ENCODE measurements at places on chromosomes 5 and 9.
A peak's percentile ranks its signal among the peaks of the same experiment; 100 is the strongest.

DNA sequence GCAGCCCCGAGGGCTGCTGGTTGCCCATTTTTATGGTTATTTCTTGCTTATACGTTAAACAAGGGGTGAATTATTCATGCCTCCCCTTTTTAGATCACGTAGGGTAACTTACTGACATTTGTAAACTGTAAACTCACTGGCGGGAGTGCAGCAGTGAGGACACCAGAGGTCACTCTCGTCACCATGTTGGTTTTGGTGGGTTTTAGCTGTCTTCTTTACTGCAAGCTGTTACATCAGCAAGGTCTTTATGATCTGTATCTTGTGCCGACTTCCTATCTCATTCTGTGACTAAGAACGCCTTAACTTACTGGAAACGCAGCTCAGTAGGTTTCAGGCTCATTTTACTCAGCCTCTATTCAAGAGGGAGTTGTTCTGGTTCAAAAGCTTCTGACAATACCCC, 155.0 kb upstream of the PRDM9 start:
- DNase-seq, result peak; percentile 48

DNA sequence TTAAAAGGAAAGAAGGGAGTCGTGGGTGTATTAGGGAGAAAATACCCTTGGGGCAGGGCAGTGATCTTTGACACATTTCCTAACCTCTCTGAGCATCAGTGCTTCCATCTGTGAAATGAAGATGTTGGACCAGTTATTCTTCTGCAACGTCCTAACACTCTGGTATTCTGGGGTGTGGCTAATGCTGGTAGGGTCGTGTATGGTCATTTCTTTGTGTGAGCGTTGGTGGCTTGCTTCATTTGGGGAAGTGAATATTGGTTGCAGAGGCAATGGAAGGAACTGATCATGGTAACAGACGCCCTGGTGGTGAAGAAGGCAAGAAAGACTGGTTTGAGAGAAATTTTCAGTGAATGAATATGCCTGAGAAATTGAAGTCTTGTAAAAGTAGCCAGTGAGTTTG, 67.9 kb upstream of the TTC23L start:
- no peak for DNase-seq

- no peak for DNase-seq
Observed at GRCh38 chr9:89626741-89627265, 22.0 kb downstream of the GADD45G start.

DNA sequence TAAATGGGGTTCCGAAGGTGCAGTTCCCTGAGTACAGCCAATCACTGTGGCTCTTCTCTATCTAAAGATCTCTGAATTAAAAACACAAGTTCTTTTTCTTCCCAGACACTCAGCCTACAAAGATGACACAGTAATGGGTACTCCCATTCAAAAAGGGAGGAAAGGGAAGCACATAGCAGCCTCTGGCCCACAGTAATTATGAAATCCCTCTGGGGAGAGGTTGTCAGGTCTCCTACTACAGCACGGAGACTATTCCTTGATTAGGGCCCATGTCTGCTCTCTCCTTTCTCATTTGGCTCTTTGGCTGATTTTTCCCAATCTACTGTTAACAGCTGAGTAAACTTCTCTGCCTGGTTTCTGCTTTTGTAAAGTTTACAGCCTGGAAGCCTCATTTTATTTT, 62.0 kb upstream of the RANBP3L start:
- no peak for DNase-seq

GRCh38 chr5:115309751-115310370, 13.4 kb upstream of the CCDC112 start:
- DNase-seq, result no peak

DNA sequence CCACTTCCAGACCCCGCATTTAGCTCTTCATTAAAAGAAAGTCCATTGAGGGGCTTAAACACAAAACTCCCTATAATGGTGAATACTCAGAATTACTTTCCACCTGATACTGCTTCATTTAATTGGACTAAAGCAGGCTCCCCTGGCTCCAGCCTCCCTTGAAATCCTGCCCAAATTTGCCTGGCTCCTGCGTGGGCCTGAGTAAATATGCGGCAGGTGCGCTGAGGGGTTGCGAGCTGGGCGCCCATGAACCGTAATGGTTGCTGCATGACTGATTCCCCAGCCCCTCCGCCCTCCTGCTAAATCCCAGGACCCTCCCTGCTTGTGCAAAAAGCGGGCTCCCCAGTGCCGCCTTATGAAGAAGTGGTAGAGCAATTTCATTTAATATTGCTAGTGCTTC, 639.7 kb downstream of the BNC2 start:
- peak; percentile 71 for DNase-seq

DNA sequence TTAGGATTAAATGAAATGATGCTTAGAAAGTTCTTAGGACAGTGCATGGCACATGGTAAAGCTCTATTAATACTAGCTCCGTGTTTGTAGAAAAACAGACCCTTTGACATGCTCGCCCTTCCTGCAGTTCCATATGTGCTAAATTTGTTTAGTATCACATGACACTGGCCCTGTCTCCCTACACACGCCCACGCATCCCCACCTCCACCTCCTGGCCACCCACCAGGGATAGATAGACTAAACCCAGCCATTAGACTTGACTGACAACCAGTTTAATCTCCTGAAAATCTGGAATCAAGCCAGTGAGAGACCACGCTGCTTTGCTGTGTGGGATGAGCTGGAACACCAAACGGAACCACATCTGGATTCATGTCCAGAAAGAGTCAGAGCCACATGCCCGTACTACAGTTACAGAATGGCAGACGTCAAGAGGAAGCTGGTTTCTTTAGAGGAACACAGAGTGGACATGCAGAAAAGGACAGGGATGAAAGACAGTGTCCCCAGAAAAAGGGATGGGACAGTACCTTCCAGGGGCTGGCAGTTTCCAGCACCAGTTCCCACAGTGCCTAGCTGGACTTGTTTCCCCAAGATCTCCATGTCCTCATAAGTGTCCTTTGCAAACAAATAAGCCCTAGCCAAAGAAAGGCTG, 186.1 kb downstream of the PDZD2 start:
- no peak for DNase-seq

- no peak for DNase-seq
Observed at GRCh38 chr5:16061163-16061562, 118.4 kb downstream of the MARCHF11 start.

DNA sequence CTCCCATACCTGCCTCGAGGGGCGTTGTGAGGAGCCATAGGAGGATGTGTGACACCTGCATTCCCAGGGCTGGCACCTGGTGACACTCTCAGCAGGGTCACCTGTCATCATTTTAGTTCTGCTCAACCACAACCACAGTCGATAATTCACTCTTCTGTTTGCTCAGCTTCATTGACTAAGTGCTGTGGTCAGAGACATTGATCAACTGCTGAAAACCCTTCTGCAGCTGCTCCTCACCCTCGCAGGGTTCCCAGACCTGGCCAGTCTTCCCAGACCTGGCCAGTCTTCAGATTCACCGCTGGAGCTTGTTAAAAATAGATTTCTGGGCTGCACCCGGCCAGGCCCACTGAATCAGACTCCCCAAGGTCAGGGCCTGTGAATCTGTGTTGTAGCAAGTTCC, 92.8 kb downstream of the MVB12B start:
- DNase-seq, result no peak

DNA sequence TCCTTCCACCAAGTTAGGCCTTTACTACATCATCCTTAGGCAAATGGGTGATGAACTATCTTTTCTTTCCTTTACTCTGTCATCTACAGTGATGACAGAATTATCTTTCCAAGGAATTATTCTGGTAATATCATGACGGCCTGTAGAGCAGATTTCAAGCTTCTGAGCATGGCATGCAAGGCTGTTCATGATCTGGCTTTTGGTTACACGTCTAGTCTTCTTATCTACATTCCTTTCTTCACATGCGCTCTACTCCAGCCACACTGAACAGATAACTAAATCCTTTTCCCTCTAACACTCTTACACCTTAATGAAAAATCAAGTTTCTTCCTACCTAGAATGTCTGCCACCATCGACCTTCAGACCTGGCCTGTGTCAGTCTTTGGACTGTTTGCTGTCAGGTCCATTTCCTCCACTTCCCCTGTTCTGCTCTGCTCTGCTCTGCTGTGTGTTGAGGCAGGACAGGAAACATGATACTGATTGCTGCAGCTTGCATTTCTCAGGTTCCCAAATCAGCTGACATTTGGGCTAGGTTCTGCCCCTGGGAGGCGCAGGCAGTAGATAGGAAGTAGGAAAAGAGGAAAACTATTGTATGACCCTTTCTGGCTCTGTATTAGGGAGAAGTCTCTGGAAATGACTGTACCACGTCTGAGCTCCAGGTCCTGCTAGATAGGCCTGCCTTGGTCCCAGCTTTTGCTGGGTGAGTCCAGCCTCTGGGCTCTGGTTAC, 4.2 kb downstream of the SCGB3A2 start:
- no peak for DNase-seq

- DNase-seq, result no peak
Observed at GRCh38 chr5:129904667-129905472, 605 bp downstream of the CHSY3 start.

DNA sequence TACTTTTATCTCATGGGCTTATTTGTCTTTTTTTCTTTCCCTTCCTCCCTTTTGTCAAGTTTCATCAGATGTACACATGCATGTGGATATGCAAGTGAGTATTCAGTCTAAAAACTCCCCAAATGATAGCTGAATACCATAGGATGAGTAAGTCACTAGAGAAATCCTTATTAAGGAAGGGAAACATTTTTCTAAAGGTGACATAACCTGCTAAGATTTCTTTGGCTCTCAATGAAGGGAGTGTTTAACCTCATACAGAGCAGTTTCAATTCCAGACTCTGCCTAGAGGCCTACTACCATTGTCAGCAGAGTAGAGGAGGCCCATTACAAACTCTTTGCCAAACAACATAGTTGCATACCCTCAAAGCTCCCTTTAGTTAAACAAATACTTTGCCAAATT, 192.4 kb downstream of the ARHGEF28 start:
- no peak for DNase-seq

DNA sequence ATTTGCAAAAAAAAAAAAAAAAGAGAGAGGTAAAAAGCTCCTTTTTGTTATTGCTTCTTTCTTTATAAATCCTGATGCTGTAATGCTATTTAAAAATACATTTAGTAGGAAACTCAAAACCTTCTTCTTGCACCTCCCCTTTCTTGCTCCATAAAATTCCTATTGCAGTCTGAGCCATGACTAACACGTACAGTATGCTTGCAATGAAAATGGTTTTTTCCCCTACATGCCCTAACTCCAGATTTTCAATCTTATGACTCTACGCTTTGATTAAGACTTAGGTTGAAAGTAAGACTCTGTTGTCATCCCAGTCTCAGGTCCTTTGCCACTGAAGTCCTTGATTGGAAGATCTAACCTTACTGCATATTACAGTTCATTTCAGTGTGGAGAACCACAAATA, 23.9 kb downstream of the FGF10 start:
- DNase-seq, result no peak

- DNase-seq, result no peak
Observed at GRCh38 chr5:127567026-127567768, 49.8 kb downstream of the PRRC1 start.

DNA sequence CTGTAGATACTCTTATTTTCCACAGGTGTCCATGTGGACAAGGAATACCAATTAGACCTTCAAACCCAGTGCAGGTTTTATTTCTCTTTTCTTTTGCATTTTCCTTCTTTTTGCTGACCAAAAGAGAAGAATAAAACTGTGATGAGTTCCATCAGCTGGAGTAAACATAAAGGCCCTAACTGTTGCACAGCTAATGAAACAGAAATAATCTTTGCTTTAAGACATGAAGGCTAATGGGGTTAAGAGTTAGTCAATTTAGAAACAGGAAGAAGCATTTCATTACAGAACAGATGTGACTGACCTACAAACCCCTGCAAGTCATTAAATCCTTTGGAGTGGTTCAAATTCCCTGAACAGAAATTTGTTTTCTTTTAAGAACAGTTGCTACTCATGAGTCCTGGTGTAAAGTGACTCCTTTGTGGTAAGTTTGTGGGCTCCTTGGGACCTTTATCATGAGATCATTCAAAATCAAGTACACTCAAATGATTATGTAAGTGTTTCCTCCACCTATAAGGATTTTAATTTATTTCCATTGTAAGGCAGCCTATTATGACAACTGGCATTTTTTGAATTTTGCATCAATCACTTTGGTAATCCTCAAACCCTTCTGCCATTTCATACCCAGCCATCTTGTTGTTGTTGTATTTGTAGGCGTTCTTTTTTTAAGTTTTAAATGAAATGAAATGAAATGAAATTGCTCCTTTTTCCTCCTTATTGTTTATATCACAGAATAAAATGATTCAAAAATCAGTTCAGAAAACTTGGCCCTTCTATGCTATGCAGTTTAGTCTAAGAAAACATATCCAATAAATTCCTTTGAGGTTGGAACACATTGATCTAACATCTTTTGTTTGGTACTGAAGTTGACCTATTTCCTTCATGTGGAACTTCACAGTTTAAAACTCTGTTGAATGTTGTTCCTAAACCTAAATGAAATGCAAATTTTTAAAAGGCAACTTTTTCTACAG, 1.3 kb downstream of the MINAR2 start:
- DNase-seq, result no peak

- DNase-seq, result no peak
Observed at GRCh38 chr9:124854822-124855221, 1.6 kb downstream of the WDR38 start.

DNA sequence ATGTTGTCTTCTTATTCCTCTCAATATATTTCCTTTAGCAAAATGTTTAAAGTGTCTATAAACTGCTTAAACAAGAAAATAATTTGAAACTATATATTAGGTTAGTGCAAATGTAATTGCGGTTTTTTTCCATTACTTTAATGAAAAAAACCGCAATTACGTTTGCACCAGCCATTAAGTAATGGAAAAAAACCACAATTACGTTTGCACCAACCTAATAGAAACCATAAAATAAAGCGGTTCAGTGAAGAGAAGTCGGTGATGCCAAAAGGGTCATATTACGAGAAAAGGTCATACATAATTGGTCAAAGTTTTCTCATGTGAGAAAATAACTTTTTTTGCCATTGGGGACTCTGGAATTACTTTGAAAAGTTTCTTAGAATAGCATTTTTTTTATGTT, 385.6 kb upstream of the ST8SIA4 start:
- no peak for DNase-seq

DNA sequence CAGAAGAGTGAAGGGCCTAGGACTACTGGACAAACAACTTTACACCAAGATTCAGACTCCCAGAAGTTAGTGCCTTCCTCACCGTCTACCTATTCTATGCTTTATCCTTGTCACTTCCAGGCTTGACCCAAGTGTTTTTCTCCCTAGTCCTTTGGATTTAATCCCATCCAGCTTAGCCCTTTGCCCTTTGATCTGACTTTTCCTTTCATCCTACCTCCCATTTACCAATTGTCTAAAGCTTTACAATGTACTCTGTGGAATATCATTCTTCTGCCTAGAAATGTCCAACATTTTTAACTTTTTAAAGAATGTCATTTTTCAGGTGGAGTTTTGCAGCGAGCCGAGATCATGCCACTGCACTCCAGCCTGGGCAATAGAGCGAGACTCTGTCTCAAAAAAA, 292.1 kb downstream of the EPB41L4A start:
- DNase-seq, result no peak

GRCh38 chr5:66608501-66608900, 12.3 kb downstream of the MAST4 start:
- no peak for DNase-seq

Data from NCI-H526 (cell line).